ENCODE measurements at places on chromosomes 5 and 9.

- no peak for DNase-seq
These were observed 72.8 kb downstream of the SHB start for GRCh38 chr9:37995961-37996818.

DNA sequence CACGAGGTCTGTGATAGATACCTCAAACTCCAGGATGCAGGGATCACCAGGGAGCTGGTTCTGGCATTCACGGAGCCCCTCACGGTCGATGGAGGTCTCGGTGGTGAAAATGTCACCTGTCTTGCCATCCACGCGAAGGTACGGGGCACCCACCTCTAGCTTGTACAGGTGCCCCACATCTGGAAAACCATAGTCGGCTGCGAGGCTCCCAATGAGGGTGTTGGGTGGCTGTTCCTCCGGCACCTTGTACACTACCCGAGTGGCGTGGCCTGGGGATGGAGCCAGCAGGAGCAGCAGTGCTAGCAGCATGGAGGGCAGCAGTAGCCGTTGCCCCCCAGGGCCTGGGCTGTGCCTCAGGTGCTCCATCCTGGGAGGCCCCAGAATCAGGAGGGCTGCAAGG is 9.2 kb downstream of the PCDH1 start:
- DNase-seq: peak; percentile 20

- DNase-seq: no peak
These were observed 1.2 kb downstream of the LHFPL2 start for GRCh38 chr5:78647351-78647818.

GRCh38 chr5:61327760-61328753 is 4.0 kb upstream of the ZSWIM6 start:
- no peak for DNase-seq

- DNase-seq: peak; percentile 63
These were observed 174.5 kb upstream of the MAP1B start for GRCh38 chr5:71932655-71933338.

DNA sequence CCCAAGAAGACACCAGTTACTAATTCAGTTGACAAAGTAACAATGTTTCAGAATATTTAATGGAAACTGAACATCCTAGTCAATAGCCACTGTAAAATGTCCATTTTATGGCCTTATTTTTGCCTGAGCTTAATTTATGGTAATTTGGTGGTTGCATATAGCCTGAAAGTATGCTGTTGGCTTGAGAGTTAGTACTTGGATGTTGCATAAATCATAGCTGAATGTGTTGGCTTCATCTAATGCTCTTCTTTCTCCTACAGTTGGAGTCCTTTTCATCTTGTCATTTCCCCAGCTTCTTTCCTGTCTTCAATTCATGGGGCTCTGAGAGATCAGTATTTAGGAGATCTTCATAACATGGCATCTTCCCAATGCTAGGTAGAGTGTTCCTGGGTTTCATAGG is 164.6 kb downstream of the MAT2B start:
- no peak for DNase-seq

DNA sequence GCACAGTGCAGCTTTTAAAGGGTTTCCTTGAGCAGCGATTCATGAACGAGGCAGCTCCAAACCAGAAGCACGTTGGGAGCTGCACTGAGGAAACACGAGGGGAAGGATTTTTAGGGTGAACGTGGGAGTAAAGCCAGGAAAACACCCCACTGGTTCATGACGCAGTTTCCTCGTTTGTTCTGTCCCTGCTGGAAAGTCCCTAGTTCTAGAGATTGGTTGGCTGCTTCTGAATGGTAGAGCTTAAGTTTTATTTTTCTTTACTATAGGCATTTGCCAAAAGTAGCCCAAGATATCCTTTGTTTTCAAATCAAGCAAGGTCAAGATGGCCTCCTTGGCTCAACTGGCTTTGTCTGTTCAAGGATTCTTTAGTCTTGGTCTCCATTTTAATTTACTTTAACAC is 116.5 kb upstream of the CACNA1B start:
- no peak for DNase-seq

- no peak for DNase-seq
These were observed 130.1 kb upstream of the TLR4 start for GRCh38 chr9:117574099-117574498.

- DNase-seq: no peak
These were observed 5.9 kb upstream of the FAM13B start for GRCh38 chr5:138038826-138039225.

- no peak for DNase-seq
These were observed 72.3 kb downstream of the DAP start for GRCh38 chr5:10688651-10689171.

- DNase-seq: no peak
These were observed 37.9 kb downstream of the TLR4 start for GRCh38 chr9:117742131-117742530.

DNA sequence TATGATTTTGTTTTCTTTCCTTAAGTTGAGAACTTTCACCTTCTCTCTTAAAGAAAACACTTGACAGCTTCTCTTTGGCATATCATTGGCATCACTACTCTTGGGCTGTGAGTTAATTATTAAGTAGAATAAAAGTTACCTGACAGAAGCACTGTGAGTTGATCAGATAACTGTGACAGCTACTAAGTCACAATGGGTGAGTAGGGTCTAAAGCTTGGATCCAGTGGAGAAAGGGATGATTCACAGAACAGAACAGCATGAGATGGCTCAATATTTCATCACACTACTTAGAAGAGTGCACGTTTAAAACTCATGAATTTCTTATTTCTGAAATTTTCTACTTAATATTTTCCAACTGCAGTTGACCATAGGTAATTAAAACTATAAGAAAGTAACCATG is 268.5 kb upstream of the NMUR2 start:
- no peak for DNase-seq

DNA sequence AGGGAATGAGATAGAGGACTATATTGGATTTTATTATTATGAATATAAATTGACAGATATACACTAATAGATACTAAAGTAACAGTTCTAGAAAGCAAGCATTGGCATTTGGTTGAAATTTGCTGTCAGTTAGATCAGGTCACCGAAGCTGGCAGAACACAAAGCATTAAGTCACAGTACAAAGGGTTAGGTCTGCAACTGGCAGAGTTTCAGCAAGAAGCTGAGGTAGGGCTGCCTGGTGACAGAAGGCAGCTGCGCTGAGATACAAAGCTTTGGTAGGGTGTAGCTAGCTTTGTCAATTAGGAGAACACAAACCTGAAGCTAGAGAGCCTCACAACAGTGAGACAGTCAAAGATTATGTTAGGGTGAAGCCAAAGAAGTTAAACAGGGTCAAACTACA is 6.3 kb upstream of the CSNK1G3 start:
- DNase-seq: no peak

DNA sequence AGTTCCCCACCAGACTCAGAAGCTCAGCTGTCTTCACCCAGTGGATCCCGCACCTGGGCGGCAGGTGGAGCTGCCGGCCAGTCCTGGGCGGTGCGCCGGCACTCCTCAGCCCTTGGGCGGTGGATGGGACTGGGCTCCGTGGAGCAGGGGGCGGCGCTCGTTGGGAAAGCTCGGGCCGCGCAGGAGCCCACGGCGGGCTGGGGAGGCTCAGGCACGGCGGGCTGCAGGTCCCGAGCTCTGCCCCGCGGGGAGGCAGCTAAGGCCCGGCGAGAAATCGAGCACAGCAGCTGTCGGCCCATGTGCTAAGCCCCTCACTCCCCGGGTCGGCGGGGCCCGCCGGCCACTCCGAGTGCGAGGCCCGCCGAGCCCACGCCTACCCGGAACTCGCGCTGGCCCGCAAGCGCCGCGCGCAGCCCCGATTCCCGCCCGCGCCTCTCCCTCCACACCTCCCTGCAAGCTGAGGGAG is 560.0 kb downstream of the BRINP1 start:
- DNase-seq: no peak

GRCh38 chr9:129604056-129604765 is 16.7 kb downstream of the C9orf50 start:
- DNase-seq: no peak

GRCh38 chr5:170471551-170472178 is 32.2 kb upstream of the KCNIP1 start:
- no peak for DNase-seq

Measured in dorsolateral prefrontal cortex (tissue), 122 donors.